Smooth muscle cell of bladder (primary cell): ENCODE measurements at places on chromosomes 7 and 10. TPM values are rescaled to one million over a fixed set of nuclear protein-coding genes. Genes with fewer than 3 reads are reported as not detected.

Gene TUBB8
- under 0.01 TPM in 1 of 2 replicates, not detected in the other for total RNA-seq

Gene UCN3
- total RNA-seq = not detected in 2 replicates

Gene ACBD7
- 0.43 and 0.55 TPM in 2 replicates for total RNA-seq

Gene HSPA12A
- 11.7 and 12.1 TPM in 2 replicates for total RNA-seq

Gene SLC39A12
- not detected in 2 replicates for total RNA-seq

Gene FAM25G
- not detected in 2 replicates for total RNA-seq

Gene FEZF1
- total RNA-seq = not detected in 2 replicates

Gene KEL
- total RNA-seq = 0.28 TPM in 1 of 2 replicates, not detected in the other

Gene MSS51
- 0.85 and 1.2 TPM in 2 replicates for total RNA-seq

Gene INSYN2A
- 0.14 and 0.55 TPM in 2 replicates for total RNA-seq

Gene CCDC172
- total RNA-seq = not detected in 2 replicates

Gene PALD1
- total RNA-seq = under 0.01 and 0.37 TPM in 2 replicates
